ENCODE measurements at places on chromosomes 2 and 18.
A peak's percentile ranks its signal among the peaks of the same experiment; 100 is the strongest.

DNA sequence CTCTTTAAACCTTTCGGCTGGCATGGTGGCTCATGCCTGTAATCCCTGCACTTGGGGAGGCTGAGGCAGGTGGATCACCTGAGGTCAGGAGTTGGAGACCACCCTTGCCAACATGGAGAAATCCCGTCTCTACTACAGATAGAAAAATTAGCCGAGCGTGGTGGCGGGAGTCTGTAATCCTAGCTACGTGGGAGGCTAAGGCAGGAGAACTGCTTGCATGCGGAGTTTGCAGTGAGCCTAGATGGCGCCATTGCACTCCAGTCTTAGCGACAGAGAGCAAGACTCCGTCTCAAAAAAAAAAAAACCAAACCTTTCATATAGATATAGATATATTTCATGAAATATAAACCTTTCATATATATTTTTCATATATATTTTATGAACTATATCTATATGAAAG lies 864.7 kb downstream of the TRIB2 start:
- DNase-seq: peak; percentile 30

GRCh38 chr2:184598316-184599053 lies at the start of gene ZNF804A:
Gene ZNF804A, plus strand, starts transcription at chr2:184598529. Its CDS starts 431 bp downstream, at chr2:184598960.
- peak; percentile 93 for DNase-seq

DNA sequence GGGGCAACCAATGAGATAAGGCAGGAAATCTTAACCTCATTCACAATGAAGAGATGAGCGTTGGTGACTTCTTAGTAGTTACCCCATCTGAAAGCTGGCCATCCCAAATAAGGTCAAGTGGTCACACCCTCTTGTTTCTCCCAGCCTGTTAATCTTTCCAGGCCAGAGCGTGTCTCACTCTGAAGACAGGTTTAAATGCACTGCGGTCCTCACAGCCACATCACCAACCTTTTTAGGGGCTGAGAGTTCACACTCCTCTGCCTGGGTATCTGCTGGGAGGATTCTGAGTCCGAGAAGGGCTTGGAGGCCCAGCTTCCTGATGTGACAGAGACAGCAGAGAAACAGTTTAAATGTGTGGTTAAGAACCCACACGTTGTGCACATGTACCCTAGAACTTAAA lies 13.3 kb upstream of the CNGA3 start:
- DNase-seq: no peak

GRCh38 chr2:238920053-238920452 lies 72.2 kb downstream of the TWIST2 start:
- no peak for DNase-seq

DNA sequence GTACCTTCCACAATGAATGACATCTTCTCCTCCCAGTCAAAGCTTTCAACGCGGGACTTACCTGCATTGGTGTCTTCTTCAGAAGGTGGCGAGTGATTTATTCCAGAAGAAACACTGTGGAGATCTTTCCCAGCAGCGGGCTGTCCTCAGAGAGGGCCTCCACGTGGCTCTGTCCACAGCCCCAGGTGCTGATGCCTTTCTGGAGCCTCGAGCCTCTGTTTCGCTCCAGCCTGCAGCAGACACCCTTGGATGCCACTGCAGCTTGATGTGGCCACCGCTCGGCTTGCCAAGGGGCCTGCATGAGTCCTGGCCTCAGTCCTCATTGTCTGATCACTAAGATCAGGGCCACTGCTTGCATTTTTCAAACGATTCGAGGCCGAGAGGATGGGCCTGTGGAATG lies 46.6 kb upstream of the GALR1 start:
- DNase-seq: no peak

- DNase-seq: no peak
These were observed 367.0 kb downstream of the NR4A2 start for GRCh38 chr2:155965415-155966063.

DNA sequence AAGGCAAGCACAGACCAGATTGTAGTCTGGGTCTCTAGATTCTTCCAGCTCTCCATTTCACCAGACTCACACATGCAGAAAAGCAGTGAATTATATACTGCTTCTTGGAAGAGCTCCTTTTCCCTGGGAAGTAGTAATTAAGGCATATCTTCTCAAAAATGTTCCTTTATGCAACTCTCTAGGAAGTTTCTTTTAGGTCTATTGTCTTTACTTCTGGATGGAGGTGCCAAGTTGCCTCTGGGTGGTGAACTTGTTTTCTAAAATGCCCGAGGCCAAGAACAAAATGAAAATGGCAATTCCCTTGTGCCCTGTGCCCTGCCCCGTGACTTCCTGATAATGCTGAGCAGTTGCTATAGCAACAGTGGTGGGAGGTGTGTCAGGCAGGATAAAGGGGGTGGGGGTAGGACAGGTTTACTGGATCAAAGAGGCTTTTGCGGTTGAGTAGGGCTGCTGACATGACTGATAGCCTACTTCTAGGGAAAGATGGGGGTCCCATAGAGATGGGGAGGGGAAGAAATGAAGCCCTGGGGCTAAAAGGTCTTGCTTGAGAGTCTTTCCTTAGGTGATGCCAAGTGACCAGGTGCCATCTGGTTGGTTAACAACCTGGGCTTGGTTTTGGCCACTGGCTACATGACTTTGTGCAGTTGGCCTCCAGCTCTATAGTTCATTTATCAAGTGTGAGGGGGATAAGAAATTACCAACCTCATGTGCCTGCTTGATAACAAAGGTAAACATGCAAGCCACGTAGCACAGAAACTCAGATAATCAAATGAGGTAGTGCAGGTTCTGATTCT lies 11.8 kb downstream of the IGFBP2 start:
- no peak for DNase-seq

- DNase-seq: peak; percentile 69
These were observed 39.3 kb downstream of the RTN4 start for GRCh38 chr2:55010915-55011314.

DNA sequence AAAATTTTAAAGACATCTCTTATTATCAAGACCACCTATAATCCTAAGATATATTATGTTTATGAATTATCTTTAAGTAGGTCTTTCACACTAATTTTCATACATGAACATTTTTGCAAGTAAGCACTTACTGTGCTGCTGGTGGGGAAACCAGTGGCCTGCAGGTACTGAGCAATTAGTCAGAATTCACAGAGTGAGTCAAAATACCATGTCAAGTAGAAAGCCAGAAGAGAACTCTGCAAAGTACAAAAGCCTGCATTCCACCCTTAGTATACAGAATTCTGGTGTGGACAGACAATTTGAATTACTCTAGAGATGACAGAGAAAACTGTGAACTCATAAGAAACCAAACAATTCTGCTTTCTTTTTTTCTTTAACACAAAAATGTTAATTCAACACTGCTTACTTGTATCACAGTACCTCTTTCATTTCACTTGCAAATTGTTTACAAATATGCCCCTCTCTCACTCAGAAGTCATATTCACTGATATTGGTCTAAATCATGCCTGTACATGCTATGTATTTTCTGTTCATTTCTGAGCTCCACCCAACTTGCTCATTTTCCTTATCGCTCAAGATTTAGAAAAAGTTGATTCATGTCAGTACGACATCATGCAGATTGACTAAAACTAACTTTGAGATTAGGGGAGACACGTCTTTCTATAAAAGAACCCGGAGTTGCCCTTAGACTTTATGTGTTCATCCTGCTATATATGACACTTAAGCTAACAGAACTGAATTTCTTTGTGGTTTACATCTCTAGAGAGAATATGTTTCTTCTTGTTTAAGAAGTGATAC lies 182.9 kb downstream of the IKZF2 start:
- DNase-seq: no peak

GRCh38 chr2:182426082-182426917 lies 536 bp downstream of the PDE1A start:
- peak; percentile 22 for DNase-seq

- no peak for DNase-seq
These were observed 612.2 kb upstream of the SLC39A10 start for GRCh38 chr2:195044801-195045200.

DNA sequence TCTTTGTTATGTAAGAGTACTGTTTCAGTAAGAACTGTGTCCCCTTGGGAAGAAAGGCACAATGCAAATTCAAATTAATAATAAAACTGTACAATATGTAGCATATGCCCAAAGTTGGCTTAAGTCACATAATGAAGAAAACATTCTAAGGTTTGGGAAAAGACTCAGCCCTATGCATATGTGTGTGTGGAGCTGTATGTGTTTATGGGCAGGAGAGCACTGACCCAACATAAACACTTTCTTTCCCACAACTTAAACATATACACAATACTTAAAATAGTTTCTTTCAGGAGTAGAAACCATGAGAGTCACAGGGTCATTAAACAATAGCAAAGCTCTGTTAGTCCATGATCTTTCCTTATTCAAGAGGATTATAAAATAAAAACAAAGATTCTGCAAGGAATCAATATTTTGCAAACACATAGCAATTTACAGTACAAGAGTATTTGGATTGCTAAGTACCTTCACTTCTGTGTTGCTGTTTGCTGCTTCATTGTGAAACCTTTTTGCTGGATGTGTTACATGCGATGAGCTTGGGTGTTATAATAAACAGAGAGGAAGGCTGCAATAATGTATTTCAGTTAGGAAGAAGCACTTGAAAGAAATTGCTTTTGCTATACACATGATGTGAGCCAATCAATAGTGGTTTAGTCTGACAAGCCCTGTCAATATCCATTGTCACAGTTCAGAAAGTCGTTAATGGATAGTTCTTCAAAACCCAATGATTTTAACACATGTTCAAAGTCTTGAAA lies 347.3 kb downstream of the ARHGAP15 start:
- DNase-seq: no peak

- DNase-seq: peak; percentile 16
These were observed 240.6 kb downstream of the TFCP2L1 start for GRCh38 chr2:121044412-121044811.

- no peak for DNase-seq
These were observed 72.6 kb upstream of the ZNF532 start for GRCh38 chr18:58792086-58792485.

DNA sequence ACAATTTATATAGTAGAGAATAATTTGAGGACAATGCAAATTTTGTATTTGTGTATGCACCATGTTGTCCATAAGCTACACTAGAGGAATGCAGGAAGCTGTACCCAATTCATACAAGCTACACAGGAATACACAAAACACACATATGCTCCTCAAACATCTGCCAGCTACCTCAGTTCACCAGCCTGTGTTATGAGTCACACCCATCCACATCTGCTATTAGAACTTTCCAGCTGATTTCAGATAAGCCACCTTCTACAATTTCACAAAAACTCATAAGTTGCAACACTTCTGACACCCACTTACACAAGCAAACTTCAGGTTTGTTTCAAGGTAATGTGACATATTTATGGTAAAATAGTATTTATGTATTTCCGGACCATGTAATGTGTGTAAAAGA lies 438.9 kb downstream of the SATB2 start:
- no peak for DNase-seq

DNA sequence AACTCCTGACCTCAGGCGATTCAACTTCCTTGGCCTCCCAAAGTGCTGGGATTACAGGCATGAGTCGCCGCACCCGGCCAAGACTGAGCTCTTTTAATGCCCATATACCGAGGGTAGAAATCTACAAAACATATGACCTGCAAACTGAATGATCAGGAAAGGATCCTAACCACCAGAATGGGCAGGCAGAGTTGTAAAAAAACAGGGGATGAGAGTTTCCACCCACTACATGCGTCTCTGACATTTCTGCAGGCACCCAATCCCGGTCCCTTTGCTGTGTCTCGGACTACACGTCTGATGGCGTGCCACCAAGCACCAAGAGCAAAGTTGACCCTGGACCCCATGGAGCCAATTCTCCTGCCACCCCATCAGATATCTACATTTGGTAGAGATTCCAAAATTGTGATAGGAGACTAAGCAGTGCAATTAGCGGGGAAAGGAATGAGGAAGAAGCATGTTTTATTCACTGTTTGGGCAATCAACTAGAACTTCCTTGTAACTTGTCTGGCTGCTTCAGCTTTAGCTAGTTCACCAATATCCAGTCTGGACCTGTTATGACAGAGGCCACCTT lies 74.1 kb downstream of the ATP8B1 start:
- peak; percentile 41 for DNase-seq

- no peak for DNase-seq
These were observed 191.2 kb upstream of the LRRTM4 start for GRCh38 chr2:77713412-77713811.

GRCh38 chr18:79367480-79367879 lies 28.2 kb upstream of the NFATC1 start:
- no peak for DNase-seq

- DNase-seq: peak; percentile 24
These were observed 6.6 kb upstream of the CYP27C1 start for GRCh38 chr2:127226520-127227263.

GRCh38 chr2:241009601-241010530 lies 11.4 kb downstream of the SNED1 start:
- DNase-seq: peak; percentile 79

- DNase-seq: no peak
These were observed 284.2 kb upstream of the TANK start for GRCh38 chr2:160876029-160876428.

DNA sequence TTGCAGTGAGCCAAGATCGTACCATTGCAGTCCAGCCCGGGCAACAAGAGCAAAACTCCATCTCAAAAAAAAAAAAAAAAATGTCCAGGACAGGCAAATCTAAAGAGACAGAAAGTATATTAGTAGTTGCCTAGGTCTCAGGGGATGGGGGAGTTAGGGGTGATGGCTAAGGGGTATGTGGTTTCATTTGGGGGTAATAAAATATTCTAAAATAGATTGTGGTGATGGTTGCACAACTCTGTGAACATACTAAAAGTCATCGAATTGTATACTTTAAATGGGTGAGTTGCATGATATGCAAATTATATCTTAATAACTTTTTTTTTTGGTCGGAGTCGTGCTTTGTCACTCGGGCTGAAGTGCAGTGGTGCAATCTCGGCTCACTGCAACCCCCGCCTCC lies 34.2 kb upstream of the ACTR2 start:
- peak; percentile 66 for DNase-seq

GRCh38 chr2:148519013-148519412 lies 125.5 kb upstream of the EPC2 start:
- DNase-seq: no peak

- no peak for DNase-seq
These were observed 243.5 kb downstream of the ASXL3 start for GRCh38 chr18:33821503-33821902.

- no peak for DNase-seq
These were observed 72.3 kb downstream of the SPATS2L start for GRCh38 chr2:200378652-200379290.

- DNase-seq: no peak
These were observed 4.5 kb downstream of the RBKS start for GRCh38 chr2:27885661-27886060.

DNA sequence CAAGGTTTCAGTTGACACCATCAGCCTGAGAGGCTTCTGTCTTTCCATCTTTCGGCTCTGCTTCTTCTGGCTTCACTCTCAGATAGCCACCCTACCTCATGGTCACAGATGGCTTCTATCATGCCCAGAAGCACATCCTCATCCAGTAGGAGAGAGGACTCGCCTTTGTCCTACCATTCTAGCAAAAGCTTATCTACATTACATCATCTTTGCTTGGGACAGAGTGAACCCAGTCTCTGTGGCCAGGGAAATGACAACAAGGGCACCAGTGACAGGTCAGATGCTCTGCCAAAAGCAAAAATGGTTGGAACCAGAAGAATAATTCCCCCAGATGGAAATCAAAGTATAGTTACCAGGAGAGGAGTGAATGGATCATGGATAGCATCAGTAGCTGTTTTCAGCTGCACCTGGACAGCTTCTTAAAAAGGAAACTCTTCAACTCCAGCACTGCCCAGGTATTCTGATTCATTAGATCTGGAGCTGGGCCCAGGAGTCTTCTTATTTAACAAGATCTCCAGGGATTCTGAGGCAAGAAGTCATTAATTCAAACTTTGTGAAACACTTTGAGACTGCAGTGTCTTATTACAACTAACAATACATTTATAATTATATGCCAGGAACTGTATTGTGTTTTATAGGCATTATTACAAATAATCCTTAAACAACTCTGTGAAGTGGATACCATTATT lies 257.7 kb upstream of the UBE2E3 start:
- no peak for DNase-seq

Measured in NB4 (cell line).